Suppressor macrophage (primary cell): ENCODE measurements at places on chromosomes 2 and 18.

- DNase-seq = no peak
Observed at GRCh38 chr18:79736846-79737245, 57.2 kb downstream of the CTDP1 start.

DNA sequence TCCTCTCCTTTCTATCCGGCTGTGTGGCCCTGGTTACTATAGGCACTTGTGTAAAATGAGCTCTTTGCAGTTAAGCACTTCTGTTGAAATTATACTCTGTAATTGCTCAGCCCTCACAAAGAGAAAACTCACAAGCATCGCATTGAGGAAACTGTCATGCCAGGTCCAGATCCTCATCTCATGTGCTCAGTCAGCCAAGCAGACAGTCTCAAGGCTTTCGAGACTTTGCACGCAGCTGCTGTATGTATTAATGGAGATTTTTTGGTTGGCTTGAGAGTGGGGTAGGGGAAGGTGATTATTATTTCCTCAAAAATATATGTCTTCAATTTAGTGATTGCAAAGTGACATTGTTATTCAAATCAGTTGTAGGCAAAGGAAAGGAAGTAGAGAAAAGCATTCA, 33.0 kb upstream of the PHLPP1 start:
- DNase-seq = no peak

- DNase-seq = no peak
Observed at GRCh38 chr2:2853346-2853745, 522.3 kb upstream of the MYT1L start.

DNA sequence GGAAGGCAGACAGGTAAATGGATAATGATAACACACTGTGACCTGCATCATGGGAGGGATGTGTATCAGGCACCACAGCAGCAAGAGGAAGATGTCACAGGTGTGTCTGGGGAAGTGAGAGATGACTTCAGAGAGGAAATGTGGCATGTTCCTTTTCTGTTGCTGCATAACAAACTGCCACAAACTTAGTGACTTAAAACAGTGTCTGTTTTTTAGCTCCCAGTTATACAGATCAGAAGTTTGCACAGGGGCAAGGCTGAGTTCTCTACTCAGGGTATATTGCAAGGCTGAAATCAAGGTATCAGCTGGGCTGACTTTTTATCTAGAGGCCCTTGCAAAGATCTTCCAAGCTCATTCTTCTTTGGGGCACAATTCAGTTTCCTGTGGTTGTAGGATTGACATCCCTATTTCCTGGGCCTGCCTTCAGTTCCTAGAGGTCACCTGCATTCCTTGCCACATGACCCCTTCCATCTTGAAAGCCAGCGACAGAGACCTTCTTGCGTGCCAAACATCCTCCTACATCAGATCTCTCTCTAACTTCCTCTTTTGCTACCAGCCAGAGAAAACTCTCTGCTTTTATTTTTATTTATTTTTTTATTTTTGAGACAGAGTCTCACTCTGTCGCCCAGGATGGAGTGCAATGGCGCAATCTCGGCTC, 2.1 kb upstream of the MAP3K2 start:
- DNase-seq = peak; percentile 78

DNA sequence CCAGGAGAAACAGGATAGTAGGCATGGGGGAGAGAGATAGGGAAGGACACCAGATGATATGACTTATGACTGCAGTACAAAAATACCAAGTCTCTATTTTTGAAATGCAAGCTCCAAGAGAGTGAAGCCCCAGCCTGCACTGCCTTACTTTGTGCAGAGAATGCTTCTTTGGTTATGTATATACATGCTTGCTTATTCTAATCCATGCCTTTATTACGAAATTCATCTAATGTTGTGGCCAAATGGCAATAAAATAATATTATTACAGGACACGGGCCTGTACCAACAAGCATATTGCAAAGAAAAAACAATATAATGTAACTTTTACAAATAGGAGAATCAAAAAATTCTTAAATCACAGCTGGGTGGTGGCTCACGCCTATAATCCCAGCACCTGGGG, 110.8 kb downstream of the BCL11A start:
- no peak for DNase-seq

DNA sequence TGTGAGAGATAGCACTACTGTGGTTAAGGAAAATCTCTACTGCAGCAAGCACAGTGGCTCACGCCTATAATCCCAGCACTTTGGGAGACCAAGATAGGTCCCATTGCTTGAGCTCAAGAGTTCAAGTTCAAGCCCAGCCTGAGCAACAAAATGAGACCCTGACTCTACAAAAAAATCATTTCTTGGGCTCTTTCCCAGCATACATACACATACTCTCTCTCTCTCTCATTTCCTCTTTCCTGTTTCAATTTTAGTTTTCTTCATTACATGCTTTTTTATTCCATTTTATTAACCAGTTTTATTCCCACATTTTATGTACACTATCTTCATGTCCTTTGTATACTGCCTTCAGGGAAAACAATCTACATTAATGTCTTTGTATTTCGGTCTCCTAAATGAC, 14.6 kb downstream of the WDR33 start:
- DNase-seq = peak; percentile 14

DNA sequence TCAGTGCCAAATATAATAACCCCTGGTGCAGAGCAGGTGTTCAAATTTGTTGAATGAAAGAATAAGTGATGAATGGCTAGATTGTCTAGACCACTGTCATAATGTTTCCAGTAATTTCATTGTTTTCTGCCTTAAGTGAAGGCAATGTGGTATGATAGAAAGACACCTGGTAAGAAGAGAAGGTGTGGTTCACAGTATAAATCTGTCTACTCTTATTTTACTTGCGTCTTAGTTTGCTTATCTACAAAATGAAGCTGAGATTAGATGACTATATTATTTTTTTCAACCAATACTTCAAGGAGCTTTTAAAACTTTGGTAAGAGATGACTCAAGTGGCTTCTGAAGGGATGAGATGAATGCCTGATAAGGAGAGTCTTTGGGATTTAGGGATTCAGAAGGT, 788.4 kb downstream of the EPHA4 start:
- DNase-seq = no peak

DNA sequence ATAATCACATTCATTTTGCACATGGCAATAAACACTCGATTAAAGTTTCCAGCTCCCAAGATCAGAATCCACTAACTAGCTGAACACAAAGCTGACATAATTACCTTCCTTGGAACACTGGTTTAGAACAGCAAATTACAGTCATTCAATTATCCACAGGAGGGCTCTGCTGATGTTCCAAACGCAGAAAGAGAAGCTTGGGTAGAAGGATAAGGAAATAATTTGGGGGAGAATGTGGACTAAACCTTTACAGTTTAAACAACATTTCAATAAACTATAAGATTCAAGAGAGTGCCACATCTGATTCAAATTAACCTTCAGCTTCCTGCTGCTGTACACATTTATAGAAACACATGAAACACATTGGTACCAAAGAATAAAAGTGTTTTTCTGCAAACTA, 67.8 kb upstream of the ARL4C start:
- DNase-seq = no peak

GRCh38 chr2:138689705-138690104, 90.5 kb downstream of the NXPH2 start:
- DNase-seq = no peak

- peak; percentile 65 for DNase-seq
Observed at GRCh38 chr2:28273751-28274150, 118.9 kb upstream of the FOSL2 start.

DNA sequence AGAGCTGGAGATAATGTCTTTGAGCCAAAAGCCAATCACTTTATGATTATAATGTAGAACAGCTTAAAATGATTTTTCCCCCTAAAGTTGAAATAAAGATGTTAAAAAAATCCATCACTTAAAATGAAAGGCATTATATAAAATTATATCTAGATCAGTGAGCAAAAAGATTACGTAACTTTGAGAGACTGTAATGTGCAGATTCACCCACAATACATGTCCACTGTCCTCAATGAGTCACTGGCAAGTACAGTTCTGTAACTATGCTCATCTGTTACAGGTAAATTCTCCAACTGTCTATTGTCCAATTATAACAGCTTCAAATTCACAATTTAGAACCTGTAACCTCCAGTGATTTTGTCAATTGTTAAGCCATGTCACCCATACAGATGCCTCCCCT, 19.0 kb downstream of the FAM161A start:
- no peak for DNase-seq

DNA sequence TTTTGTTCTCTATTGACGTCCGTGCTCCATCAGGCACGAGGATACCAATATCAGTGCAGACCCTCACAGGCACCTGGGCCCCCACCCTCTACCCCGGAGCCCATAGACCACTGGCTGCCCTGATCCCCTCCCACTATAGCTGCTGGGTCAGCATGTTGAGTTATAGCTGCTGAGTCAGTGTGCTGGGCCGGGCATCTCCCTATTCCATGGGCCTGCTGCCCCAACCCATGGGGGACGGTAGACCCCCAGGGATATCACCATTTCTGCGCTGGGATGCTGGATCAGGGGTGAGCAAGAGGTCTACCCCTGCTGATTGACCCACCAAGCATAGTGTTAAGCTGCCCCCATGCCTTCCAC, 100.1 kb upstream of the ST3GAL5 start:
- no peak for DNase-seq

DNA sequence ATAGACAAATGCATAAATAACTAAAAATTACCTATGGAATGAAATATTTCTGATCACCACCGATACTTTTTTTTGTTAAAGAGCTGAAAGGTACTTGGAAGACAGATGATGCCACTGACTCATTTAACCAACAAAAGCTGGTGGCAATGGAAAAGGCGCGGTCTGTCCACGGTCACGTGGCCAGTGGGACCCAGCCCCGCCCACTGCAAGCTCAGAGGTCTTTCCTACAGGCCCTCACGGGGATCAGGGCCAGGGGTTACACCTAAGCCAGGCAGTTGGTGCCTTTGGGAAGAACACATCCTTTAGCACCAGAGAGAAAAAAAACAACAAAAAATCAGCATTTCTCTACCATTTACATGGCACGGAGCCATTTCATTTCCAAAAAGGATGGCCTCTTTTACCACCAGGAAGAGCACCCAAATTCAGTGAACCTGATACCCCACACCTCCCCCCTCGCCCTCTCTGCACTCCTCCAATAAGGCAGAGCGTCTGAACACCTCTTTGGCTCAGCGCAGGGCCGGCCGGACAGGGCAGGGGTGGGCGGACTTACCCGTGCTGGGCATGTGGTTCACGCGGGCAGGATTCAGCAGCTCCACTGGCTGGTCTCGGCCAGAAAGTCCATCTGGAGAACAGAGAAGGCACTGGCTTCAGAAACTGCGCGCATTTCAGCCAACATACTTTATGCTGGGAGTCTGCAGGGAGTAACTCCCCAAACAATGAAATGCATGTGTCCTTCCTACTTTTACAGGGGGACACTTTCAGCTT, 164.6 kb downstream of the HDAC4 start:
- no peak for DNase-seq
